Stimulated activated CD4-positive, alpha-beta T cell treated with anti-CD3 and anti-CD28 coated beads, TNF-alpha, amount 100 ng/mL, for 1 hour (primary cell): ENCODE measurements at places on chromosomes 3 and 15.

DNA sequence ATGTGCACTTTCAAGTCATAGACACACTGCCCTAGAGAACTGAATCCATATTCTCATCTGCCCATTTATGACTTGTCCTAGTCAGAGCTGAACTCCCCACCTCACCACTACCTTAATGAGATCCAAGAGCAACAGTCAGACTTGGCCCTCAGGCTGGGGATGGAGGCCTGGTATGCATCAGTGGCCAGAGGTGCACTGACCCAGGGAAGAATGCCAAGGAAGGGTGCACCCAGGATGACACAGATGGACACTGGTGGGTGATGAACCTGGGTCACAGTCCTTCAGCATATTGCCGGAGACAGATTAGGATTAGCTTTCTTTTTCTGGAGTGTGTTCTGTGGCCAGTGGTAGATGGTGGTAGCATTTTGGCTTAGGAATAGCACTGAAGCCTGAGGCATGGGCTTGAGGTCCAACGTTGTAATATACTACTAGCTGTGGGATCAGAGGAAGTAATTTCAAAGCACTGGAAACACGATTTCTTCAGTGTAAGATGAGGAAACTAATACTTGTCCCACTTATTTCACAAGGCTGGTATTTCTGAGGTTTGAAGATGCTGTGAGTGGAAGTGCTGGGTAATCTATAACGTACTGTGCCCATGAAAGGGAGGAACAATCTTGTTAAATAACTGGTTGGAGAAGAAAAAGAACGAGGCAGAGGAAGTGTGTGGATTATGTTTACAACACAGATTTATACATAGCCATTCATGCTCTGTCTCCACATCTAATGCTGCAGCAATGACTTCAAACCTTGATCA is 265.0 kb downstream of the THRB start:
- DNase-seq, result no peak

DNA sequence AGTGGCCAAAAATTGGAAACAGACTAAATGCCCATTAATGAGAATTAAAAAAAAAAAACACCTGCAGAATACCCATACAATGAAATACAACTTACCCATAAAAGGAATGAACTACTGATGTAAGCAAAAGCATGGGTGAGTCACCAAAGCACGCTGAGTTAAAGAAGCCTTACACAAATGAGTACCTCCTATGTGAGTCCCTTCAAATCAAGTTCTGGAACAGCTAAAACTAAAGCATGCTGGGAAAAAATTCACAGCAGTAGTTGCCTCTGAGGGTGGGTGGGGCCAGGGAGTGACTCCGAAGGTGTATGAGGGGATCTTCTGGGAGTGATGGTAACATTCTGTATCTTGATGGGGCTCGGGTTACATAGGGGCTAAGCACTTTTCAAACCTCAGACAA is 11.4 kb downstream of the MYO5C start:
- no peak for DNase-seq

DNA sequence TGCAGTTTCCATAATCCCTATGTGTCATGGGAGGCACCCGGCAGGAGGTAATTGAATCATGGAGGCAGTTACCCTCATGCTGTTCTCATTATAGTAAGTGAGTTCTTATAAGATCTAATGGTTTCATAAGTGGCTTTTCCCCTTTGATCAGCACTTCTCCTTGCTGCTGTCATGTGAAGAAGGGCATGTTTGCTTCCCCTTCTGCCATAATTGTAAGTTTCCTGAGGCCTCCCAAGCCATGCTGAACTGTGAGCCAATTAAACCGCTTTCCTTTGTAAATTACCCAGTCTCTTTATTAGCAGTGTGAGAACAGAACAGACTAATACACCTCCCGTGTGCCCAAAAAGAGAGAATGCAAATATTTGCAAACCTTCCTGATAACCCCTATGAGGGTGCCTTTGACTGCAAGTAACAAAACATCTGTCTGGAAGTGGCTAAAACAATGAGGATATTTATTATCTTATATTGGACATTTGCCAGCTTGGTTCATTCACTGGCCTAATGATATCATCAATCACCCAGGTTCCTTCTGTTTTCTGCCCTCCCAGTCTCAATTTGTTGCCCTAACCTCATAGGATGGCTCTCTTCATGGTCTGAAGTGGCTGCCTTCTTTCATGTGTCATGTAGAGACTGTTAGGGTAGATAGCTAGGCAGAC is 68.7 kb downstream of the BHLHE40 start:
- no peak for DNase-seq

DNA sequence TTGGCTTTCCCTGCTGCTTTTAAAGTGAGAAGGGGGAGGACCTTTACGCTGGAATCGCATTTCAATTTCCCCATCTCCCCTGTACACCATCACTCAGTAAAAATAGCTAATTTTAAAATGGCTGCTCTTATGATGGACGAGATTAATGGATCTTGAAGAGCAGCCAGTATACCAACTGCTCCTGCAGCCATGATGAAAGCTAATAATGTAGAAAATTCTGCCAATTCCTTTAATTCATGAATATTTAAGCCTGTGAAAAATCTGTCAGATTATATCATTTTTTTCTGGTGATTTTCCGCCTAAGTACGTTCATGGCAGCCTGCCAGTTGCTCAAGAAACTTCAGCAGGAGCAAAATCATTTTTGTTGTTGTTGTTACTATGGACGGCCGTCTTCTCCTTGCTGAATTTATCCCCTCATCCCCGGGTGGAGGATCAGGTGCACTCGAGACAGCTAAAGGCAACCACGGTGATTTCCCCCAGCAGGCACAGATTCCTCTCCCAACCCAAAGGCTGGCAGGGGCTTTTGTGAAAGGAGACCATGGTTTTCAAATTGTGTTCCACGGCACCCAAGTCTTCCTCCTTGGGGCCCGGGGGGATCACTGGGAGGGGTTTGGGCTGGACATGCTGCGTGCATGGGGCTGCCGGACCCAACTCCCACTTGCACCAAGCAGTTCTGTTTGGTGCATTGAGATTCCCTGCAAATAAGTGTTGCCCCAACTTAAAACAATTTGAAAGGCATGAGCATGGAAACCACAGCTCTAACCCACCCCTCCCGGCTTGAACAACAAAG is 289.6 kb downstream of the UACA start:
- DNase-seq, result no peak

GRCh38 chr15:78195735-78196201 is 38.6 kb downstream of the ACSBG1 start:
- no peak for DNase-seq

DNA sequence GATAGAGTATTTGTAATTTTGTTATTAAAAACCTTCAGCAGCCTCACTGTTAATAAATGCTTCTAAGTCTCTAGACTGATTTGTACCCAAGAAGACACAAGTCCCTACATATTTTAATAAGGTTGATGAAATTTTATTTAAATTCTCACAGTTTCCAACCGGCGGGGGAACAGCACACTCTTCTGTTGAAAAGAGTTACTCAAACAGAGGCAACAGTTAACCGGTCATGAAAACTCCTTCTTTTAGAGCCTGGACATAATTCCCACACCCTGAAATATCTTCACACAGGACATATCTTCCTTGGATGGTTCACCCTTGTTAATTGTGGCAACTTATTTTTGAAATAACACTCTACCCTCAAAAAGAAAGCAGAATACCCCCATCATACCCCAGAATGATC is 278.8 kb downstream of the FOXP1 start:
- DNase-seq, result no peak

GRCh38 chr3:185406121-185406620 is 43.2 kb downstream of the MAP3K13 start:
- no peak for DNase-seq
